ENCODE measurements at places on chromosomes 3 and 15. TPM values are rescaled to one million over a fixed set of nuclear protein-coding genes. Genes with fewer than 3 reads are reported as not detected.

DNA sequence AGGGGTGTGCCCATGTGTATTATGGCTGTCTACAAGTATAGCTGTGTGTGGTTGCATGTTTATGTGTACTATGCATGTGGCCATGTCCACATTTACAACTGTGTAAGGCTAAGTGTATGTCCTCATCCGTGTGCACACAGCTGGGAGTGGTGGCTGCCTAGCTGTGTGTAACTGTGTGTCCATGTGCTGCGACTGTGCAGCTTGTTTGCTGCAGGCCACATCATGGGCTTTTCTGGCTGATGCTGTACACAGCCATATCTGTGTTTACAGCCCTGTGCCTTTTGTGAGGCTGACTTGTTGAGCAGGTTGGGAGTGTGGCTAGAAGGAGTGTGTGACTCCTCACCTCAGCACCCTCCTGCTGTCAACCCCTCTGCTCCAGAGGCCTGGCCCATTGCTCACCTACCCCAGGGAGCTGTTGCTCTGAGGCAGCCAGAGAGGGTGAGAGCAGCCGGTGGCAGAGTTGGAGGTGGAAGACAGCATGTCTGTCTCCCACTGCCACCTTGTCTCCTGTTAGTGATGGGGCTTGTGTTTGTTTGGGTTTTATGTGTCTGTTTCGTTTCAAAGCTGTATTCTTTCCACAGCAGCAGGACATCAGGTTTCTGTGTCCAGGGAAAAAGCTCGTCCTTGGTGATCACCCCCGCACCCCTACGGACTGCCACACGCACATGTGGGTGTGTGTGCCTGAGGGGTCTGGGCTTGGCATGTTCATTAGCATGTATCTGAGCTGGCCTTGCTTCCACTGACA is 1.4 kb upstream of the GRM2 start:
- no peaks in the 10 kb centered on the region for H3K27me3 ChIP-seq
- H3K27ac ChIP-seq: no peak overlapping the region
- no peaks in the 10 kb centered on the region for H3K36me3 ChIP-seq
- DNase-seq: no peak

- no peaks in the 10 kb centered on the region for H3K27me3 ChIP-seq
- DNase-seq: no peak
- no peak overlapping the region for H3K27ac ChIP-seq
- no peaks in the 10 kb centered on the region for H3K4me1 ChIP-seq
These were observed 59.8 kb downstream of the TMED3 start for GRCh38 chr15:79370716-79371115.

DNA sequence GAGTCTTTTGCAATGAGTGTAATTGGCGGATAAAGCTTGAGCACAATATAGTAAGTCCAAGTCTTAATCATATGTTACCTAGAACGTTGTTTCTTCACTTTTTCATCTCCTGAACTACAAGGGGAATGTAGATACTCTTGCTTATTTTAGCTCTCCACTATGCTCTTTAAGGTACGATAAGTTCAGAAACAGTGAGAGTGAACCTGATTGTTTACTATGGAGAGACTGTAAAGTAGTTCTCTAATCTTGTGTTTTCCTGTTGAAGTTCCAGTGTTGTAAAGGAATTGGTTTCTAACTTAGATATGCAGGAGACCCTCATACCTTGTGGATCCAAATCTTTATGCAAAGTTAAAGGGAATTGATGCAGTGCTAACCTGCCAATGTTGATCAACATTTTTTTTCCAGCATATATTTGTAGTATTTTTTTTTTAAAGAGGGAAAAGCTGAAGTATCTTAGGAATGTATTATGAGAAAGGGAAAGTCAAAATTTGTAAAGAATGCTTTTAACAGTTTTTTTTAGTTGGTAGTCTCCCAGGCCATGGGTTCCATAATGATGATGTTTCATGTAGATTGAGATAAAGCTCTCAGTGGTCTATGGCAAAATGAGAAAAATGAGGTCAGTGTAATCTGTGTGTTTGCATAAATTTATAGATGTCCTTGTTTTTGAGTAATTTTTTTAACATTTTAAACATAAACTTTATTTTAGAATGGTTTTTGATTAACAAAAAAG is 14.9 kb downstream of the ATP11B start:
- peaks cover 6% of the 10 kb centered on the region for H3K4me1 ChIP-seq
- H3K36me3 ChIP-seq: no peaks in the 10 kb centered on the region
- no peak overlapping the region for H3K4me3 ChIP-seq
- no peak for DNase-seq

DNA sequence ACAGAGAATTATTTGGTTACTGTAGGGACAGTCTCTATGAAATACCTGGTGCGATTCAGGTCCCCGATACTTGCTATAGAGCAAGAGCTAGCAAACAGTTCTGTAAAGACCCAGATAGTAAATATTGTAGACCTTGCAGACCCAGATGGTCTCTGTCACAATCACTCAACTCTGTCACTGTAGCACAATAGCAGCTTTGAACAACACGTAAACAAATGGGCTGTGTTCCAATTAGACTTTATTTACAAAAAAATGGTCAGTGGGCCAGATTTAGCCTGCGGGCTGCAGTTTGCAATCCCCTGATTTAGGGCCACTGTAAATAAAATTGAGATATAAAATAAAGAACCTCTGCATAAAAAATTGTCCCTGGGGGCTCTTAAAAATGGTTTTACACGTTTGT is 127.7 kb downstream of the SV2B start:
- H3K27me3 ChIP-seq: no peaks in the 10 kb centered on the region
- H3K36me3 ChIP-seq: no peaks in the 10 kb centered on the region
- DNase-seq: no peak
- H3K4me3 ChIP-seq: no peak overlapping the region
- H3K27ac ChIP-seq: no peak overlapping the region
- H3K4me1 ChIP-seq: no peaks in the 10 kb centered on the region

GRCh38 chr3:50978991-50979667 is 304.4 kb downstream of the DOCK3 start:
- no peaks in the 10 kb centered on the region for H3K4me1 ChIP-seq
- H3K27ac ChIP-seq: no peak overlapping the region
- peak; percentile 1 for DNase-seq
- no peaks in the 10 kb centered on the region for H3K27me3 ChIP-seq

DNA sequence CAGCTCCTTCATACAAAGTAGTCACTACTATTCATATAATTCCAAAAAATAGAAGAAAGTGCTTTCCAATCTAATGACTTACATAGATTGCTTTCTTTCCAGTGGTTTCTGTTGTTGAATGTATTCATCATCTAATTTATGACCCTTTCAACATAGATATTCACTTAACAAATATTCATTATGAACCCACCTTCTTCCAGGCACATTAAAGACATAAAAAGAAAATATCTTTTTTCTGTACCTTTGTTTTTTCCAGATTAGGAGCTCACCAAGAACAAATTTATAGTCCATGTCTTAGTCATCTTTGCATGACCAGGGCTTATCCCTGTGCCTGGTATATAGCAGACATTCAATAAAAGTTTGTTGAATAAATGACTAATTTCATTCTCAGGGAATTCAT is 32.4 kb upstream of the PDZRN3 start:
- no peak overlapping the region for H3K4me3 ChIP-seq
- H3K27ac ChIP-seq: no peak overlapping the region
- no peaks in the 10 kb centered on the region for H3K27me3 ChIP-seq
- DNase-seq: no peak
- H3K4me1 ChIP-seq: no peaks in the 10 kb centered on the region
- no peaks in the 10 kb centered on the region for H3K36me3 ChIP-seq

Gene GOLGA6D
- 0.13 TPM for total RNA-seq

DNA sequence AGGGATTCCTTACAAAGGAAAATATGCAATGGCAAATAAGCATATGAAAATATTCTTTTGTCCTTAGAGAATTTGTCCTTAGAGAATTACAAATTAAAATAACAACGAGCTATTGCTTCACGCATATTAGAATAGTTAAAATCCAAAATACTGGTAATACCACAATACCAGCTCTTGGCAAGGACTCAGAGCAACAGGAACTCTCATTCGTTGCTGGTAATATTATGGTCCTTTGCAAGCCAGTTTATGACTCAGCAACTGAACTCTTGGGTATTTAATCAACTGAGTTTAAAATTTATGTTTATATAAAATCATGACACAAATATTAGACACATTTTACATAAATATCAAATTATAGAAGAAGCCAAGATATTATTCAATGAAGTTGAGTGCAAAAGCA is 1730.4 kb downstream of the SI start:
- H3K4me1 ChIP-seq: no peaks in the 10 kb centered on the region
- H3K36me3 ChIP-seq: no peaks in the 10 kb centered on the region
- H3K27me3 ChIP-seq: no peaks in the 10 kb centered on the region
- DNase-seq: no peak
- H3K4me3 ChIP-seq: no peak overlapping the region

Gene ANKRD63
- 2.5 TPM for total RNA-seq

GRCh38 chr15:62561059-62561519 is 396.0 kb upstream of the C2CD4B start:
- no peak overlapping the region for H3K27ac ChIP-seq
- H3K36me3 ChIP-seq: no peaks in the 10 kb centered on the region
- H3K27me3 ChIP-seq: no peaks in the 10 kb centered on the region
- H3K4me3 ChIP-seq: no peak overlapping the region
- DNase-seq: no peak

DNA sequence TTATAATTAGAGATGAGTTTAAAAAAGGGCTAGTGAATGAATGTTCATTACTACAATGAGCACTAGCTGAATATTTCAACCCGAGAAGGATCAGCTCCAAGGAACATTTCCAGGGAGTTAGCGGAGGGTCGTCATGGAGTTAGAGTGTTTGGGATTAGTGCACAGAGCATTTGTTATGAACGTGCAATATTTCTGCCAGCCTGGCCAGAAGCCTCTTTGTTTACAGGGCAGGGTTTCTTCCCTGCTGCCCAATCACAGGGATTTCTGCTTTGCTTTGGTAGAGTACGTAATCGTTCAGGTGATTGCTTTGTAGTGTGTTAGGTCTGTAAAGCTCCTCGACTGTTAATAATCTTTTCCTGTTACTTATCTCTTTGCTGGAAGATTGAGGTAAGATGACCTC is 5.9 kb downstream of the CGNL1 start:
- no peak overlapping the region for H3K27ac ChIP-seq
- no peak overlapping the region for H3K4me3 ChIP-seq
- H3K36me3 ChIP-seq: no peaks in the 10 kb centered on the region
- no peak for DNase-seq

Gene TOMM70
- 54.4 TPM for total RNA-seq

Gene NANOGP8
- total RNA-seq: not detected

GRCh38 chr3:61357902-61358301 is 106.7 kb upstream of the FHIT start:
- no peak for DNase-seq
- H3K27ac ChIP-seq: no peak overlapping the region
- no peaks in the 10 kb centered on the region for H3K36me3 ChIP-seq
- no peaks in the 10 kb centered on the region for H3K4me1 ChIP-seq
- no peaks in the 10 kb centered on the region for H3K27me3 ChIP-seq

Gene ASB14
- total RNA-seq: not detected

- no peak for DNase-seq
- H3K4me3 ChIP-seq: no peak overlapping the region
- no peaks in the 10 kb centered on the region for H3K36me3 ChIP-seq
- peaks cover 19% of the 10 kb centered on the region for H3K27me3 ChIP-seq
These were observed 156.9 kb downstream of the AGBL1 start for GRCh38 chr15:86236356-86237110.

DNA sequence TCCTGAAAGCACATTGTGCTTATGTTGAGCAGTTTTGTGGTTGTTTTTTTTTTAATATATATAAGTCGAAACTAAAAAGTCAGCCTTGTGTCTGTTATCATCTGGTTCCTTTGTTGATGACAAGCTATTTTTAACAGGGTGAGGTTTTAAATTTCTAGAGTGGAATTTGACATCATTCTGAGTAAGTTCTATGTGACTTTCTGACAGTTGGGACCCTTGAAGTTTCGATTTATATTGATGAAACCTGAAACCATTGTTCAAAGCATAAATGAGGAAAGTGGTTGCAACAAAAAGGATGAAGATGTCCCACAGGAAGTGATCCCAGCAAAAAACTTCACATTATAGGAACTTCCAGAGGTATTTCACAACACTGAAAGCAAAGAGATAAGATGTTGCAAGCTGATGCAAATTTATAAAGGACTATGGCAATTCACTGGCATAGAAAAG is 94.0 kb downstream of the CYP19A1 start:
- H3K27ac ChIP-seq: no peak overlapping the region
- no peak overlapping the region for H3K4me3 ChIP-seq
- H3K27me3 ChIP-seq: no peaks in the 10 kb centered on the region
- H3K4me1 ChIP-seq: no peaks in the 10 kb centered on the region

DNA sequence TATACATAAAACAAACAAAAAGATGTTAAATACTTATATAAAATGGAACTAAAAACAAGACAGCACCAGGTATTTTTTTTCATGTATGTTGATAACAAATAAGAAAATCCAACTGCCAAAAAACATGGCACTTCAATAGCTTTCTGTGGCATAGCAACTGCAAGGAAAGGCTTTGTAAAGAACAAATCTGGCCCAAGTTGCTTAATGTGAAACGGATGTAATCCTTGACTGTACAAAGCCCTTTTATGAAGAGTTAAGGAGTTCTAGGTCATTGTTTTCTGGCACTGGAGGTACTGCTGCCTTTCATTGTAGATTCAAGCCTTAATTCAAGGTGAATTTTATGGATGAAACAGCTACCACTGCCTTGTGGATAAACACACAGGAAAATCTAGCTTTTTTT is 68.8 kb upstream of the SLC12A8 start:
- H3K36me3 ChIP-seq: peaks cover 4% of the 10 kb centered on the region
- no peaks in the 10 kb centered on the region for H3K27me3 ChIP-seq
- H3K27ac ChIP-seq: peak overlapping the region; percentile 65

GRCh38 chr15:80607287-80607980 is 87.7 kb upstream of the ABHD17C start:
- no peaks in the 10 kb centered on the region for H3K27me3 ChIP-seq
- H3K27ac ChIP-seq: no peak overlapping the region
- no peak for DNase-seq
- no peak overlapping the region for H3K4me3 ChIP-seq
- peaks cover 20% of the 10 kb centered on the region for H3K4me1 ChIP-seq

Gene NR2E3
- not detected for total RNA-seq

Gene CADM2
- 3.7 TPM for total RNA-seq

DNA sequence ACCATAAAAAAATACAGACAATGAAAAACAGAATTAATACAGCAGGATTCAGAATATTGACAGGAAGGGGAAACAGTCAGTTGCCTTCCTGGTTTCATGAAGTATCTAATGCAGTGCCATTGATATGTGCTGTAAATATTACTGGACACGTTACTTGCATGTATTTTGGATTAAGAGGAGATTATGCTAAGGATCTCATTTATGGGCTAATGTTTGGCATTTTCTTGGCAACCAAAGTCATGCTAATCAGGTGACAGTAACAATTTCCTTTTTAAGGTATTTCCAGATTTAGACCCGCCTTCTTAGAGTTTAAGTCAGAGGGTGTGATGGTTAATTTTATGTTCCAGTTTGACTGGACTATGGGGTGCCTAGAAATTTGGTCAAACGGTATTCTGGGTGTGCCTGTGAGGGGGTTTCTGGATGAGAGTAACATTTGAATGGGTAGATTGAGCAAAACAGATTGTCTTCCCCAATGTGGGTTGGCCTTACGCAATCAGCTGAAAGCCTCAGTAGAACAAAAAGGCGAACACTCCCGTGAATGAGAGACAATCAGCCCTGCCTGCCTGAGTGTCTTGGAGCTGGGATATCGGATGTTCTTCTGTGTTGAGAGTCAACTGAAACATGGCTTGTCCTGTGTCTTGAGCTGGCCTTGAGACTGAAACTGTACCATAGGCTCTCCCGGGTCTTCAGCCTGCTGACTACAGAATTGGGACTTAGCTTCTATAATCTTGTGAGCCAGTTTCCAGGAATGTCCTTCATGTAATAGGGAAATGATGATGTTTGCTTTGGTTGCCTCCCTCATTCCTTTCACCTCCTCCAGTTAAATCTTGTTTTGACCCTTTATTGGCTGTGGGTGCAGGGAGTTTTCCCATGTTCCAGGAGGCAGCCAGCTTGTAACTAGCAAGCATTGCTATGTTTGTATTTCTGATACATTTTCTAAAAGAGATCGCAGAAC is 10.5 kb downstream of the SQOR start:
- no peak overlapping the region for H3K4me3 ChIP-seq
- H3K27ac ChIP-seq: no peak overlapping the region
- H3K27me3 ChIP-seq: no peaks in the 10 kb centered on the region
- peaks cover 5% of the 10 kb centered on the region for H3K4me1 ChIP-seq

Gene UBAP1L
- total RNA-seq: 3.9 TPM

Data from A673 (cell line).